Thoracic aorta (tissue), 2 donors: ENCODE measurements at places on chromosomes 6 and 20.
A peak's percentile ranks its signal among the peaks of the same experiment; 100 is the strongest.

DNA sequence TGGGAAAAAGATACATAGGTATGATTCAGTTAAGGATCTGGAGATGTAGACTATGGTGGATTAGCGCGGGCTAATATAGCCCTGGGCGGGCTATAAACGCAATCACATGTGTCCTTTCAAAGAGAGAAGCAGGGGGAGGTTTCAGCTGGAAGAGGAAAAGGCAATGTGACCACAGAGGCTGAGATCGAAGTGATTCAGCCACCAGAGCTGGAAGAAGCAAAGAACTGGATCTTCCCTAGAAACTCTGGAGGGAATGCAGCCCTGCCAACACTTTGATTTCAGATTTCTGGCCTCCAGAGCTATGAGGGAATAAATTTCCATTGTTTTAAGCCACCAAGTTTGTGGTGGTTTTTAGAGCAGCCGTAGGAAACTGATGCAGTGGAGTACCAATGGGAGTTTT lies 81.5 kb upstream of the NHSL1 start:
- no peaks in the 10 kb centered on the region for H3K36me3 ChIP-seq
- no peak overlapping the region for H3K4me3 ChIP-seq
- no peak for DNase-seq
- no peak overlapping the region for H3K27ac ChIP-seq
- H3K27me3 ChIP-seq: no peaks in the 10 kb centered on the region

DNA sequence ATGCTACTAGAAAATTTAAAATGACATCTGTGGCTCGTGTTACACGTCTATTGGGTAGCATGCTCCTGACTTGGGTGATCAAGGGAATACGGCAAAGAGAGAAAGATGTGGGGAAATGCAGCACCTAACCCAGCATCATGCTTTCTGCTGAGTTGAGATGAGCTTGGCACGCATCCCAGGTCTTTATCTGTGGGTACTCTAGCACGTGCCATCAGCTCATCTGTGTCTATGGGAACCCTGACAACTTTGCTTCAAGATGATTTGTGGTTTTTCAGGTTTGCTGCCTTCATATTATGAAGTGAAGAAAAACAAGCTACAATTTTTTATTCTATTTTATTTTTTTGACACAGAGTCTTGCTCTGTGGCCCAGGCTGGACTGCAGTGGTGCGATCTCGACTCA lies 21.0 kb downstream of the RNASET2 start:
- peaks cover 11% of the 10 kb centered on the region for H3K36me3 ChIP-seq
- H3K4me3 ChIP-seq: no peak overlapping the region
- DNase-seq: no peak
- no peak overlapping the region for H3K27ac ChIP-seq
- no peaks in the 10 kb centered on the region for H3K27me3 ChIP-seq

DNA sequence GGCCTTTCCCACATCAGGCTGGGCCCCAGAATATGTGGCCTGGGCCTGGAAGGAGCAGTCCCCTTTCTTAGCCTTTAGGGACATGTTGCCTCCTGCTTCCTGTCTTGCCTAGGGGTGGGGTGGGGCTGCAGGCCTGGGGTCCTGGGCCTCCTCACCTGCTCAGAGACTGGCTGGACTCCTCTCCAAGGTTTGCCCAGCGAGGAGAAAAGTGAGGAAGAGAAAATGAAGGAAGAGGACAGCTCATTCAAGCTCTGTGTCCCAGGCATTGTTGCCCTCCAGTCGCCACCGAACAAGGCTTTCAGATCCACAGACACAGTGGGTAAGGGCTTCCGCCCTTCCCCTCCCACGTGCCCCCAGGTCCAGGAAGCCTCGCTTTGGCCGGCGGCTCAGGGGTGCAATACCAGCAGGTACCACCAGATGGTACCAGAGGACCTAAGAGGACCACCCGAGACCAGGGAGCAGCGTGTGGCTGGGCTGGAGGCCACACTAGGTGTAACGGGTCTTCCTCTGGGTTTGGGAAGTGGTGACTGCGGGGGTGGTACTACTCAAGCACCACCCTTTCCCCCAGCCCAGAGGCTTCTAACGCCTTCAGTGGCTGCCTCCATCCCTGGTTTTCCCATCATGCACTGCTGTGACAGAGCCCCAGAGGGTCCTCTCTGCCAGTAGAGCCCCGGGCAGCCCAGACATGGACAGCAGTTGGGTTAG lies 5.5 kb upstream of the BAK1 start:
- no peak overlapping the region for H3K27ac ChIP-seq
- H3K4me1 ChIP-seq: peaks cover 1% of the 10 kb centered on the region
- no peaks in the 10 kb centered on the region for H3K27me3 ChIP-seq
- H3K36me3 ChIP-seq: no peaks in the 10 kb centered on the region

DNA sequence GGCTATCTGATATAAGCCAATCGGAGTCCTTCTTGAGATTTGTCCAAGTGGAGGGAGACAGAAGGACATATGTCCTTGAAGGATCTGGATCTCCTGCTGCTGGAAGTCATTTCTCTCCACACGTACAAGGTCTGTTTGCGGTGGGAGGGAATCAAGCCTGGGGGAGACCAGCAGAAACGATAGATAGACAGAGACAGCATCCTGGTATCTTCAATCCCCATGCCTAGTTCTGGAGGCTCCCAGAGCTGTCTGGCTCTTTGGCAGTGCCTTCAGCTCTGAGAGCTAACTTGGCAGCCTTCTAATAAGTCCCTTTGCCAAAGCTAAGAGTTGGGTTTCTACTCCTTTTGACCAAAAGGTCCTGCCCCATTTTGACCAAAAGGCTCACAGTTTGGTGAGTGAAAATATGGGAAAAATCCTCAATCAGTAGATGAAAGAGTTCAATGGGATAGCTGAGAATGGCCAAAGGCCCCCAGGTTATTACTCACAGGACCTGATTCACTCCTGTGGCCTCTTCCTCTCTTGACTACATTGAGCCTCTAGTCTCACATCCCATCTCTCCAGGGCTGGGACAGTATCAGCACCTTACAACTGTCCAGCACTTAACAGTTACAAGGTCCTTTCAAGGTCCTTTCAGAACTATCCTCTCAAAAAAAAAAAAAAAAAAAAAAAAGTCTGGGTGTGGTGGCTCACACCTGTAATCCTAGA lies 20.3 kb downstream of the AARS2 start:
- peaks cover 12% of the 10 kb centered on the region for H3K27me3 ChIP-seq
- no peaks in the 10 kb centered on the region for H3K36me3 ChIP-seq
- no peak for DNase-seq
- H3K4me3 ChIP-seq: no peak overlapping the region
- H3K4me1 ChIP-seq: peaks cover 12% of the 10 kb centered on the region
- no peak overlapping the region for H3K27ac ChIP-seq

DNA sequence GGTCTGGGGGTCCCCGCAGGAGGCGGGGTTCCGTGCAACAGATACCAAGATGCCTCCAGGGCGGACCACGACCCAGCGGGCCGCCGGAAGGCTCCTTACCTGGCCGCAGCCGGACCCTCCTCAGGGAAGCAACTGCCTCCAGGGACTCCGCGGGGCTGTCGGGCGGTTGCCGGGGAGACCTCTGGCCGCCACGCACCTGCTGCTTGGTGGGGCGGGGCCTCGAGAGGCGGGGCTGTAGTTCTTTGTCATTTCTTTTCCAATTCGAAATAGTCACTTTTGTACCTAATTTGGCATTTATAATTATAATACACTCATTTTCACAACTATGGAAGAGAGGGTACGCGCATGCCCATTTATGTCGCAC lies 647 bp downstream of the AK9 start:
- H3K36me3 ChIP-seq: no peaks in the 10 kb centered on the region
- H3K4me1 ChIP-seq: peaks cover 34% of the 10 kb centered on the region
- DNase-seq: no peak
- H3K27ac ChIP-seq: peak overlapping the region; percentile 92
- H3K27me3 ChIP-seq: no peaks in the 10 kb centered on the region

DNA sequence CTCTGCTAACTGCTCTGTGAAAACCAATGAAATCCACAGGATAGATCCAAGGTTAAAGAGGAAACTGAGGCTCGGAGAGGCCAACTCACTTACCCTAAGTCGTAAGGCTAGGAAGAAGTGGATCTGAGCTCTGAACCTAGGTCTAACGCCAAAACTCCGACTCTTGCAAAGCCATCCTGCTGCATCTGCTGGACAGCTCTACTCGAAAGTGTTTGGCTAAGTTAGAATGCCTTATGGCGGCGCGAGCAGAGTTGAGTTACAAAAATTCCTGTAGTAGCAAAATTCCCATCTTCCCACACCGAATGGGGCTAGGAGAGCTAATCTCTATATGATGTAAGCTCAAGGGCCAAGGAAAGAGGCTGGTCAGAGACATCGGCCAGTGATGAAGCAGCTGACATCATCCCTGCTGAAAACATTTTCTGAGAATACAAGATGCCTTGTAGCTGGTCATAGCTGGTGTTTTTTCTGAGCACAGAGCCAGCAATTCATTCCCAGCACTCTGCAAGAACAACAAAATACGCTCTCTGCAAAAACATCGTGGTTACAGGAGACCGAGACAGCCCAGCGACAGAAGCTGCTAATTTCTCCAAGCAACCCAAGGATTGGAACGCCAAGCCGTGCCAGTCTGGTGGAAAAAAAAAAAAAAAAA lies 1.8 kb downstream of the SPATA2 start:
- H3K27me3 ChIP-seq: no peaks in the 10 kb centered on the region
- peak overlapping the region; percentile 38 for H3K27ac ChIP-seq
- peak overlapping the region; percentile 95 for H3K4me3 ChIP-seq
- no peak for DNase-seq
- peaks cover 17% of the 10 kb centered on the region for H3K4me1 ChIP-seq
- H3K36me3 ChIP-seq: peaks cover 11% of the 10 kb centered on the region

GRCh38 chr6:26354162-26354561 lies 10.8 kb upstream of the BTN3A2 start:
- no peaks in the 10 kb centered on the region for H3K27me3 ChIP-seq
- no peak for DNase-seq
- H3K4me3 ChIP-seq: no peak overlapping the region
- no peaks in the 10 kb centered on the region for H3K4me1 ChIP-seq
- no peaks in the 10 kb centered on the region for H3K36me3 ChIP-seq
